GM12892 (cell line): ENCODE measurements at places on chromosomes 11 and 22.

- no peak for DNase-seq
These were observed 6.2 kb downstream of the MRGPRD start for GRCh38 chr11:68974421-68975194.

- no peak for DNase-seq
These were observed 69.7 kb upstream of the CDON start for GRCh38 chr11:126132319-126132718.

- peak; percentile 90 for DNase-seq
These were observed at the start of gene ANO9 for GRCh38 chr11:441418-442274. ANO9 (minus strand) TSS chr11:442011; CDS start chr11:441926, 85 bp downstream.

- DNase-seq, result no peak
These were observed 143.8 kb downstream of the LARGE1 start for GRCh38 chr22:33776491-33776890.

- DNase-seq, result no peak
These were observed 65.2 kb upstream of the SESN3 start for GRCh38 chr11:95296165-95296564.
